ENCODE measurements at places on chromosomes 7 and 10.

- no peak for DNase-seq
Observed at GRCh38 chr10:33709008-33709753, 374.7 kb upstream of the NRP1 start.

DNA sequence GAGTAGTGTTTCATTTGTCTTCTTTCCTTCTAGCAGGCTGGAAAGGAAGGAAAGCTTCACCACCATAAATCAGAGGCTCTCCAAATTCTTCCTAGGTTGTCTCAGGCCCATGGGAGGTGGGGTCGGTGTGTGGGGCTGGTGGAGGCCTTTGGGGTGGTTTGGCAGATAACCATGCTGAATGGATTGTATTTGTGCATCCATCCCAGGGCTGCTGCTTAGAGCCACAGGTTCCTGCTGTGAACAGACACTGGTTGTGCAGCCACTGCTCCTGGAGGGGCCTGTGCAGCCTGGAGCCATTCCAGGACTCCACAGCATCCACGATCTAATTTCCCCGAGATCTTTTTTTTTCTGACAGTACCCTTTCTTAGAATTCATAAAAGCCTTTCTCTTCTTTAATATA lies 741.8 kb downstream of the SUGCT start:
- DNase-seq = no peak

GRCh38 chr7:34311591-34311990 lies 346.4 kb upstream of the NPSR1 start:
- no peak for DNase-seq

DNA sequence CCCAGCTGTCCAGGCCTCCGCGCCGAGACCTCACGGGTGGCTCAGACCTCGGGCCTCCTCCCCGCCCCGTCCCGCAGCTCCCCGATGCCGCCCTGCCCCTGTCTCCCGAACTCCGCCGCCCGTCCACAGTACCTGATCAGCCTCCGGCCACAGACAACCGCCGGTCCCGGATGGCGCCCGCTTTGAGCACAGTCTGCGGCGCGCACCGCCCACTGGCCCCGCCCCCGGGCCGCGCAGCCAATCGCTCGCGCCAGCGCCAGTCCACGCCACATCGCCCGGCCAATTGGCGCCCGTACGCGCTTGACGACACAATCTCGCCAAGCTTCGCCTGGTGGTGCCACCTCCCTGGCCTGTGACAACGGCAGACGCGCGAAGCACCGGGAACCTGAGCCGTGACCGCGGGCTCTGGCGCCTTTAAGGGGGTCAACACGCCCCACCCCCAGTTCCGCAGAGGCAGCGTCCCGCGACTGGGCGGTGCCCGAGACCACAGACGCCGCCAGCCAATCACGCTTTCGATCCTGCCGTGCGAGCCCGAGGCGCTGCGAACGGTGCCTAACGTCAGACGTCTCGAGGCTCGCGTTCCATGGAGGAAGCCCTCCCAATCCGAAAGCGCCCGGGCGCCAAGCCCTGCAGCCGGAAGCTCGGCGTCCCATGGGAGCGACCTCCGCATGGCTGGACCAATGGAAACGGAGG lies at the start of gene IDI1:
TSS of gene IDI1 (minus strand) at position 388 of the 693 bp plus-strand sequence. CDS start at position 272, 116 bp downstream.
- peak; percentile 99 for DNase-seq

- DNase-seq = no peak
Observed at GRCh38 chr7:27098578-27099451, 3.0 kb upstream of the HOXA1 start.

DNA sequence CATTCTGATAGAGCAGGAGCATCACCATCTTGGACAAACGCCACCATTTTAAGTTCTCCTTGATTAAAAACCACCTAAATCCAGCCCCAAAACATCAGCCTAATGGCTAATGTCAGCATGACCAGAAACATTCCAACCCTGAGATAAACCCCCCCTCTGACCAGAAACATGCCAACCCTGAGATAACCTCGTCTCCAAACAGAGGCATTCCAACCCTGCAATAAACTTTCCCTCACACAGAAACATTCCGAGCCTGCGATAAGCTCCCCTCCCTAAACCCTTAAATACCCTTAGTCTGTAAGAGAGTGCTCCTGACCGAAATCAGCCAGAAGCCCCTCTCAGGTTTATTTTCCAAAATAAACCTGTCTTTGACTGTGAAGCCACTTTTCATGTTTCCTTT lies 76.5 kb downstream of the ADARB2 start:
- DNase-seq = no peak

GRCh38 chr7:35909870-35910357 lies 109.1 kb downstream of the SEPTIN7 start:
- no peak for DNase-seq

DNA sequence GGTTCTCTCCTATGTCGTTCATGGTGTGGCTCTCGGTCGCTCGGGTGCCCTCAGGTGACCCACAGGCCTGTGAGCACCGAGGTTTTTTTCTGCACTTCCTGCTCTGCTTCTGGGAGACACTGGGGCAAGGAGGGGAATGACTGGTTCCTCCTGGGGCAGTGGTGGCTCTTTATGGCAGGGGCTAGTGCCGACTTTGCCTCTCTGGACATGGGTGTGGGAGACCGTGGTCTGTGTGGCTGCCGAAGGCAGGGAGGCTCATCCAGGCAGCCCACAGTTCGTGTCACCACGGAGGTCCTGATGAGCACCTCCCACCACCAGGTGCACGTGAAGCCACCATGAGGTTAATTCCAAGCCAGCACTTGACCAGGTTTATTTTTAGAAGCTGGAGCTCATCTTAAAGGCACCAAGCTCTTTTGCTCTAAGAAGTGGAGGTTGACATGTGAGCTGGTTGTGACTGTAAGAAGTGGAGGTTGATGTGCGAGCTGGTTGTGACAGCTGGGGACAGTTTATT lies 24.7 kb upstream of the DPYSL4 start:
- no peak for DNase-seq

GRCh38 chr10:110641256-110641655 lies 2.9 kb upstream of the RBM20 start:
- no peak for DNase-seq

- DNase-seq = no peak
Observed at GRCh38 chr10:101453791-101454718, 100.1 kb downstream of the BTRC start.

- no peak for DNase-seq
Observed at GRCh38 chr7:155213955-155214740, 83.5 kb upstream of the INSIG1 start.

GRCh38 chr7:122212754-122213153 lies 68.7 kb upstream of the AASS start:
- no peak for DNase-seq

DNA sequence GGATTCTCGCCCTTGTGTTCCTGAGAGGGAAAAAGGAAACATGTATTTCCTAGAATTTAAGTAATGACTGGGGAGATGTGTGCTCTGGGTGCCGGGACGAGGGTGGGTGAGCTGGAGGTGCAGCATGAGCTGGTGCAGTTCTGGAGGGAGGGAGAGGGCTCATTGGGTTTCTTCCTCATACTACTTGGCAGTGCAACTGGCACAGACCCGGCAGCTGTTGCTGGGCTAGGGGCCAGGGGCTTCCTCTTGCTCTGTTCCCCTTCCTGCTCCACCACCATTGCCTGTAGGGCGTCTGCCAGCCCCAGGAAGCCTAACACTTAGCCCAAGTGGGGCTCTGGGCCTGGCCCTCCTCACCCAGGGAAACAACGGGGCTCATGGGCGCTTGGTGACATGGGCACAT lies 5.9 kb downstream of the RET start:
- no peak for DNase-seq

DNA sequence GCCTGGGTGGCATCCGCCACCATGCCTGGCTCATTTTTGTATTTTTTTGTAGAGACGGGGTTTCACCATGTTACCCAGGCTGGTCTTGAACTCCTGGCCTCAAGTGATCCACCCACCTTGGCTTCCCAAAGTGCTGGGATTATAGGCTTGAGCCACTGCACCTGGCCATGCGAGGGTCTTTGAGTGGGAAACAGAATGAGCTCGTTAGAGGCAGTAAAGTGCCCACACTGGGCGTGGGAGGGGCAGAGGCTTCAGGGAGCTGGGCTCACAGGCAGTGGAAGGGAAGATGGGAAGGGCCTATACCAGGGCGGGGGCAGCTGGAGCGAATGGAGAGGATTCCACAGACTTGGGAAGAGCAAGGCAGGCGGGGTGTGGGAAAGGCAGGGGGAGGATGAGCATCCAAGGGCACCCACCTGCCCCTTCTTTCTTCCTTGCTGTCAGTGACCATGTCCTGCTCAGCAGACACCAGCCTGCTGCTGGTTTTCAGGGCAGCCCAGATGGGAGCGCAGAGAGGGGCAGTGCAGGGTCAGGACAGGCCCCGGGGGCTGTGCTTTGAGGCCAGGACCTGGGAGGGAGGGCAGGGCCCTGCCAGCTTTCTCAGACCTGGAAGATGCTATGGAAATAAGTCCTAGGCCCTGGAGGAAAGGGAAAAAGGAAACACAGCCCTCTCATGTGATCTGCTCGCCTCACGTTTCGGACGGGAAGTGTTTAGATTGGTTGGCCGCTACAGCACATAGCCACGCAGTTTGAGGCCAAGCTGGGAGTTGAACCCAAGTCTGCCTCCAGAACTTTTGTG lies 4.2 kb downstream of the FZD9 start:
- DNase-seq = no peak

DNA sequence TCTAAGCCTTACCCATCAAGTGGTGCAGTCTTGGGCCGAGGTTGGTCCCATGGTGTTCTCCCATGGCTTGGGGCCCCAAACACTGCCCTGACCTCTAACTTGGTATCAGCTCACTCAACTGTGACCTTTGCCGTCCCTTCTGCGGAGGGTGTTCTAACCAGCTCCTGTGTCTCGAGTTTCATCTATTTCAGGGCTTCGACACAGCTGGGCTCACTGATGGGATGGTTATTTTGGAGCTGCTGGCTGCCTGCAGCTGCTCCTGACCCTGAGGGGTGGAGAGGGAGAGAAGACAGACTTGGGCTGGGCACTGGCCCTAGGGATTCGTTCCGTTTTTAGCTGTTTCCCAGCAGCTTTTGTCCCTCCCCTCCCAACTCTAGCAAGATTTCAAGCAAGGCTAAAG lies 86.9 kb downstream of the NEURL1 start:
- no peak for DNase-seq

DNA sequence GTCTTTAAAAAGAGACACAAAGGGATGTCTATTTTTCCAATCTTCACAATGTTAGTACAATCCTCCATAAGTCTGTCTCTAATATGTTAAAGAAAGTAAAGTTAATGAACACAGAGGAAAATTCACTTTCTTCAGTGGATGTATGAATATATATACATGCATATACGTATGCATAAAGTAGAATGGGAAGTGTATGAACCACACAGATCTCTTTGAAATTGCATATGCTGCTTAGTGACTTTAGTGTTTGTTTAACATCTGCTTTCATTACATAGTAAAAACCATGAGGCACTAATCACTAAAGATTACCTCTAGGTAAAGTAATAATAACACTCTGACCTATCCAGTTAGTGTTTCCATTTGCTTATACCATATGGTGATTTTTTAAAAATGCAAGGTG lies 451.2 kb downstream of the SEMA3D start:
- no peak for DNase-seq

DNA sequence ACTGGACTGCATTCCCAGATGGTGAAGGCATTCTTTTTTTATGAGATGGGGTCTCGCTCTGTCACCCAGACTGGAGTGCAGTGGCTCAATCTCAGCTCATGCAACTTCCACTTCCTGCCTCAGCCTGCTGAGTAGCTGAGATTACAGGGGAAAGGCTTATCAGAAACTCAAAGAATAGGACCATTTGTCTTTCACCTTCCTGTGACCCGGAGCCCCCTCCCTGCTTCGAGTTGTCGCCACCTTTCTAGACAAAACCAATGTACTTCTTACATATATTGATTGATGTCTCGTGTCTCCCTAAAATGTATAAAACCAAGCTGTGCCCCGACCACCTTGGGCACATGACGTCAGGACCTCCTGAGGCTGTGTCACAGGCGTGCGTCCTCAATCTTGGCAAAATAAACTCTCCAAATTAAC lies 1.8 kb upstream of the METTL27 start:
- DNase-seq = no peak

- no peak for DNase-seq
Observed at GRCh38 chr10:127971963-127972615, 65.2 kb downstream of the PTPRE start.

GRCh38 chr7:65978891-65979582 lies 3.0 kb downstream of the GUSB start:
- no peak for DNase-seq

DNA sequence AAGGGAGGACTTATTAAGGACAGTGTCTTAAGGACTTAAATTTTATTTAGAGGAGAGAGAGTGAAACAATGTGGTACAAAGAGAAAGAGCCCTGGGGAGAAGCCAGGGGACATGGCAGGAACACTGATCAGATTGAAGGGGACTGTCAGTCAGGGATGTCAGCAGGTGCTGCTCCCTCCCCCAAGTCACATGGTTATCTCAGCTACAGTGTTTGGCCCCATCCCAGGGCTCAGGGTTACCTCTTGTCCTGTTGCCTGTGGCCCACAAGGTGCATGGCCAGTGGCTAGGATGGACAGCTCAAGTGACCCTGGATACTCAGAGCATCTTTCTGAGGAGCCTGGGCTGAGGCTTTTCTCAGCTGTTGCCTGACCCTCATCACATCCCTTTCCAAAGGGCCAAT lies 325.9 kb upstream of the PODXL start:
- DNase-seq = no peak

DNA sequence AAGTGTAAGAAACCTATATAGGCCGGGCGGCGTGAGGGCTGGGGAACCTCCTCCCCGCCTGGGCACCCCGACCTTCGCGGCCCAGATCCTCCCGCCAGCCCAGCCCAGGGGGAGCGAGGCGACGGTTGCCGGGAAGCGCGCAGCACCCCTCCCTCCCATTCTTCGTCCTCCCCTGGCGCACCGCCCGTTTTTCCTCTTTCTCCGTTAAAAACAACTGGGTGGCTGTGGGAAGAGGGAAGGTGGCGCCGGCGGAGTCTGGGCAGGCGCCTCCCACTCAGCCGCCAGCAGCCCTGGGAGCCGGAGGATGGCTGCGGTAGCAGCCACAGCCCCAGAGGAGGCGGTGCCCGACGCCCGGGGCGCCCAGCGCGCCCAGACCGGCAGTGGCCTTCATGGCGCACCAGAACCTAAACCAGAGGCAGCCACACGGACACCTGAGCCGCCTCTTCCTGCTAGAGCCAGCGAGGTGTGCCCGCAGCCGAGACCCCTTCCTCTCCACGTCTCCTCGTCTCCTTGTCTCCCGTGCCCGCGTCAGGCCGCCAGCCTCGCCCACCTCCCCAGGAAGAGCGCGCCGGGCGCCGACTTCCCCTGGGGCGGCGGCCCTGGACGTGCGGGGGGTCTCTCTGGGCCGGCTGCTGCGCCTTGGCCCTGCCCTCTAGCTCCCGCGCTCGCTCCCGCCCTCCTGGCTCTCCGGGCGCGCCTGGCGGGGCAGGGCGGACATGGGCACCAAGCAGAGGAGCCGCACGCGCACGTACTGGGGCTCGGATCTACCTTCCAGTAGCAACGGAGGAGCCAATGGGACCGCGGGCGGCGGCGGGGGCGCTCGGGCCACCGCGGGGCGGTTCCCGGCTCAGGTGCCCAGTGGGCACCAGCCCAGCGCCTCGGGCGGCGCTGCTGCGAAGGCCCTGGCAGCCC lies 32.8 kb upstream of the SFTPD start:
- no peak for DNase-seq

GRCh38 chr7:66205741-66206090 lies 582 bp downstream of the TPST1 start:
- DNase-seq = no peak

- DNase-seq = no peak
Observed at GRCh38 chr7:81944058-81944457, 174.2 kb upstream of the HGF start.

GRCh38 chr10:114427124-114427852 lies 23.0 kb upstream of the AFAP1L2 start:
- DNase-seq = no peak
